T47D (cell line): ENCODE measurements at places on chromosomes 1 and 21.

DNA sequence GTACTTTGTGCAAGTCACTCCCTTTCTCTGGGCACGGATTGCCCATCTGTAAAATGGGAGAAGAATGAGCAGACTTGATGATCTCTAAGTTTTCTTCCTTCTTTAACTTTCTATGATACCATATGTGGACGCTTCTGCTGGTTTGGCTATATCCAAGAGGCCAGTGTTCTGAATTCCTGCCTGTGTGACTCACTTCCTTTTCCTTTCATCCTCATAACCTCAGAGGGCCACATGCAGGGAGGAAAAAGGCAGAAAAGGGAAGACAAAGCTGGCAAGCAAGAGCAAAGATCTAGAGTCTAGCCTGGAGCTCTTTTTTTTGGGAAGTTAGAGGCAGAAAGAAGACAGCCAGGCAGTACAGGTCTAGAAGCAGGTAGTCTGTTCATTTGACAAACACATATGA lies 151.2 kb downstream of the OMA1 start:
- DNase-seq = no peak

DNA sequence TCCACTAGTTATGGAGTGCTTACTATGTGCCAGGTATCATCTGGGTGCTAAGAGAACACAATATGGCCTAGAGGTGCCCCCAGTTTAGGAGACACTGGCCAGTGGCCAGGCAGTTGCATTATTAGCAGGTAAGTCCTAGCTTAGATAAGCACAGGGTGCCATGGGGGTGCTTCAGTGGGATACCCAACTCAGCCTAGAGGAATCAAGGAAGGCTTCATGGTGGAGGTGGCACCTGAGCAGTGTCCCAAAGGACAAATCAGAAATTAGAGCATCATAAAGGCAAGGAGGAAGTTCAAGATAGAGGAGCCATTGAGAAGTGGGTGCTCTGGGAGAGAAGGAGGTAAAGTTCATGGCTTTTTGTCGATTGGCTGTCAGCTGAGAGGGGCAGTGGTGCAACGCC lies 31.9 kb upstream of the PKP1 start:
- DNase-seq = no peak

DNA sequence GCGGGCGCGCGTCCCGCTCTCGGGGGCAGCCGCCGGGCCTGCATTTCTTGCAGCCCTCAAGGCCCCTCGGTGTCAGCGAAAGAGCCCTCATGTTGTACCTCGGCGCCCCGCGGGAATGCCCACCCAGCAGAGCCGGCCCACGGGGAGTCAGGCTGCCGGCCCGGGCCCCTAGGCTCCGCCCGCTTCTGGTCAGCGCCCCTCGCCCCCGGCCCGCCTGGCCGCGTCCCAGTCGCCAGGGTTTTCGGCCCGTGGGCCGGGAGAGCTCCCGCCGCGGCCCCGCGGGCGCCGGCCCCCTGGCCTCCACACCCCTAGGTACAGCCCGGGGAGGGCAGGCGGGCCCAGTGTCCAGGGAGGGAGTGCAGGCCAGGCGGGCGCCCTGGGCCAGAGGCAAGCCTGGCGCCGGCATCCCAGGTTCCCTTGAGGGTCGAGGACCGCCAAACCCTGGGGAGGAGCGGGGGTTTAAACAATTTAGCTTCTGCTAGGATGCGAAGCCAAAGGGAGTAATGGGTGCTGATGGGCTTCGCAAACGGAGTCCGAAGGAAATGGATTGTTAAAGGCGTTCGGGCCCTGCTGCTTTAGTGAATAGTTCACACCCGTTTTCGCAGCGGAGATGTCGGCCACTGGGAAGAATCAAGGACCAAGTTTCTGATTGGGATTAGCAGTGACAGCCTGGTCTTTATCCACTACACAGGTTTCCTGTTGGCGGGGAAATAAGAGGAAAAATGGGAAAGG lies 486 bp upstream of the KCNA3 start:
- no peak for DNase-seq

DNA sequence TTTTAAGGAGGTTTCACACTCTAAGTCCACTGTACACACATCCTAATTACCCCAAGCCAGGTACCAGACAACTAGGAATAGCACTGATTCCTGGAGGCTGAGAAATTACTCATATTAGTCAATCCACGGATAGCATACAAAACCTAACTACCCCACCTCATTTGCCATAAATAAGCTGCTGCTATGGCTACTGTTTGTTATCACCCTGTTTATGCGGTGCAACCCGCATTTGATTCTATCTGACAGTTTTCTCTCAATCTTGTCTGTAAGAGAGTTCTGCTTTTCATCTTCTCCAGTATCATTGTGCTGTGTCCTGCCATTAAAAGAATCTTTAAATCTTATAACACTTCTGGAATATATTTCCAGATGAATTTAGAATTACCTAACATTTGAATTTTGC lies 1496.5 kb downstream of the PLA2G4A start:
- no peak for DNase-seq

DNA sequence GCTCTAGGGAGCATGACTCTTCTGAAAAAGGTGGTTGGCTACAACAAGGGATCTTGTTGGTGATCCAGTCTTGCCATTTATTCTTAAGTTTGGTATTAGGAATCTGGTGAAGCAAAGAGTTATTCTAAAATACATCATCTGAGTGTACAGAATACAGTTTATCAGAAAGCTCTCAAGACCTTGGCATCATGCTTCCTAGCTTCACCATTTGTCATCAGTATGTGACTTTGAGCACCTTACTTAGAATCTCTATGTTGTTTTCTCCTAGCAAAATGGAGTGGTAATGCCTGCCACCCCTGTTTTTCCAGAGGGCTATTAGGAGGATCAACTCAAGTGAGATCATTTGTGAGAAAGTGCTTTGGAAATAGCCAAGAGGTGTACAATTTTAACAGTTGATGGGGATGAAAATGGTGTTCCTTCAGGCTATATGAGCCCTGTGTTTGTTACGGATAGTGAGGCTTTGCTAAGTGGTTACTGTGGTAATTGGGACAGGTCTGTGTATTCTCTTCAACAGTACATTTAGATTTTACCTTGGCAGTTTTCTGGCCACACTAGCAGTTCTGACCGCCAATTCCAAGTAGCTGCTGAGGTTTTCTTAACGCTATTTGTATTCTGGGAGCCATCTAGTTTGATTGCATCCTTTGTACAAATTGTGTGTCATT lies 120.5 kb downstream of the DISP1 start:
- DNase-seq = no peak

GRCh38 chr1:98045767-98046641 lies 125.2 kb upstream of the DPYD start:
- DNase-seq = no peak

DNA sequence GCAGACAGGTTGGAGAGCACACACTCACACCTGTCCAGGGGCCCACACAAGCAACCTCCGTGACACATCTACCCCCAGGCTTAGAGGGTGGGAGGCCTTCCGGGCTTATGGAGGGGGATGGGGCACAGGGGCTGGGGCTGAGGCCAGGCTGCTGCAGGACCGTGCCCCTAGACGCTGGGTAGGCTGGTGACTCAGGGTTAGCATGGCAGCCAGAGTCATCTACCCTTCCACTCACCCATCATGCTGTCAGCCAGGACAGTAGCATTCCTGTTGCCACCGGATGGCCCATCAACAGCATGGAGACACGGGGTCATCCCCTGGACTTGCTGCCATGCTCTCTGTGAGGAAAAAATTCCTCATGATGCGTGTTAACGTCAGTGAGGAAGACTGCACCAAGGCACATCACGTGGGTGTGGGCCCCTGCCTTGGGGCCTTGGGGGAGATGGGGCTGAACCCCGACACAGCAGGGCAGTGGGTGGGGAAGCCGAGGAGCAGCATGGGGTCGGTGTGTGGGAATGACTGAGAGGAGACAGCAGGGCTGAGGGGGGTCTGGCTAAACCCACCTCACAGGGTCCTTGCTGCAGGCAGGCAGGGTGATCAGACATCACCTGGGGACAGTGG lies 52.8 kb downstream of the WNT9A start:
- no peak for DNase-seq

- no peak for DNase-seq
These were observed 2.1 kb downstream of the FBLIM1 start for GRCh38 chr1:15760520-15761211.

- DNase-seq = peak; percentile 85
These were observed 65.5 kb upstream of the CR1L start for GRCh38 chr1:207579436-207579799.

DNA sequence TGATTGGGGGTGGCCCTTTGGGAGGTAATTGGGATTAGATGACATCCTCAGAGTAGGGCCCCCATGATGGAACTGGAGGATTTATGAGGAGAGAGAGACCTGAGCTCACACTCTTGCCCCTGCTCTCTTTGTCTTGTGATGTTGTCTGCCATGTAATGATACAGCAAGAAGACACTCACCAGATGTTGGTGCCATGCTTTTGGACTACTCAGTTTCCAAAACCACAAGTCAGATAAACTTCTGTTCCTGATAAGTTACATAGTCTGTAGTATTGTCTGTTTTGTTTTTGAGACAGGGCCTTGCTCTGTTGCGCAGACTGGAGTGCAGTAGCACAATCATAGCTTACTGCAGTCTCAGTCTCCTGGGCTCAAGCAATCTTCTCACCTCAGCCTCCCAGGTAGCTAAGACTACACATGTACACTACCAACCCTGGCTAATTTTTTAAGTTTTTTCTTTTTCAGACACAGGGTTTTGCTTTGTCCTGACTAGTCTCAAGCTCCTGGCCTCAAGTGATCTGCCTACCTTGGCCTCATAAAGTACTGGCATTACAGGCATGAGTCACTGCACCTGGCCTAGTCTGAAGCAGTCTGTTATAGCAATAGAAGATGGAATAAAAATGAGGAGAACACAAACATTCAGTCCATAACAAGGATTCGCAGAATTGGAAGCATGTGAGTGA lies 115.0 kb upstream of the GALNT2 start:
- DNase-seq = no peak

DNA sequence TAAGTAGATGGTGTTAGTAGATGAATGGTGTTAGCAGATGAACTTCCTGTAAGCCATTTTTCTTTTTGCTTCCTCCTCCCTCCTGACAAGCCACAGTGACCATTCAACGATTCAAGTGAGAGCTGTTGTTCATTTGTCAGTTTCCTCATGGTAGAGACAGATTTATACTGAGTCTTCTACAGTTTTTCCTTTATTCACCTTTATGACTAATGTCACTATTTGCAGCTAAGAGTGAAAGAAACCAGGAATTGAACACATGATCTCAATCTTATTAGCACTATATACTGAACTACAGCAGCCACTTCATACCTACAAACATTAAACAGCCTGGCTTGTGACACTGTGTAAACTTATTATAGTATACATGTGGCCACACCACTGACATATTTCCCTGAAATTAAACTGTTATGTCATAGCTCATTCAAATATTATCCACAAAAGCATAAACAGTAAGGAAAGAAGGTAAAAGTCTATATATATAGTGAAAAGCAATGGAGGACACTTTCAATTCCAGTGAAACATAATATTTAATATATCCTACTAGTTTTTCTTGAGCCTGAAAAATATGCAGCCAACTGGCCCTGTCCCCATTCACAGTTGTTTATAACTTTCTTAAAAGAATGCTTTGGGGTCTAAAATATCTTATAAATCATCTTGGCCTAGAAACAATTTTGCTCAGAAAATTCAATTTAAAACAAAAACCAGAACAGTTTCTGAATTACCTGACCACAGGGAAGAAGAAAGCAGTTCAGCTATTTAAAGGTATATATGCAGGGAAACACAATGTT lies 566.9 kb upstream of the ZRANB2 start:
- DNase-seq = no peak

DNA sequence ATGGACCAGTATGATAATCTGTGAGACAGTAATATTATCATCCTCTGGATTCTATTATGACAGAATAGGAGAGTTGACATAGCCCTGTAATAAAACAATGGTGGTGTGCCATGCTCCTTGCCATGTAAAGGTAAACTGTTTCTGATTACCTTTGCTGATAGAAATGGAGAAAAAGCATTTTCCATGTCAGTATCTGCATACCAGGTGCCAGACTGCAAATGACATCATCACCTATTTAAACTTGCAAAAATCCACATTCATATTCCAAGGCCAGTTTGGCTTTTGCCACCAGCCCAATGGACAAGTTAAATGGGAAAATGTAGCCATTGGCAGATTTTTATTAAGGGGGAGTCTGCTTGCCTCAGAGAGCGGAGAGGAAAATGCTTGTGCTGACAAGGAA lies 23.9 kb upstream of the ABCD3 start:
- no peak for DNase-seq
